Body of pancreas (tissue), 4 donors: ENCODE measurements at places on chromosomes 6 and 20.

DNA sequence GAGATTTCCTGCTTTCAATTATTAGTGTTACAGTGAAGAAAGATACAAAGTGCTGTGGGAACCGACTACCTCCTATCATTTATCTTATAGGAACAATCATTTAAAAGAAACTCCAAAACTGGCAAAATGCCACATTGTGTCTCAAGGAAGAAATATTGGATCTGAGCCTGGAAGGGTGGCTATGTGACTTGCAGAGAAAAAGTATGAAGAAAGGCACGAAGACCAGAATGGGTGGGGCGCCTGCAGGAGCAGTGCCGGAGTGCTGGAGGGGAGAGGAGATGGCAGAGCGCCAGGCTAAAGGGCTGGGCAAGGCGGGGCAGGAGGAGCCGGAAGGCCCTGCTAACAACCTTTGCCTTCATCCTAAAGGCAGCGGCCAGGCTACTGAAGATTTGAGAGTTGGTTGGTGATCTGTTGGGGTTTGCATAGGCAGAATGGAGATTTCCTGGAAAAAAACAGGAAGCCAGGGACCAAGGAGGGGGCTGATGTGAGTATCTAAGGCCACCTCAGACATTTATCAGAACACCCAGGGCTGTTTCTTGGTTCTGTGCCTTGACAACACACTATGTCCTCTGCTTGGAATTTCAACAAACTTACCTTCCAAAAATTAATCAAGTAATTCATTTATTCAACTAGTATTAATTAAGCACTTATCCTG, 125.6 kb downstream of the MAFB start:
- DNase-seq, result no peak

- no peak for DNase-seq
Measured at GRCh38 chr6:156988276-156989158, 211.3 kb downstream of the ARID1B start.

GRCh38 chr20:3651204-3651962, 11.8 kb downstream of the GFRA4 start:
- DNase-seq, result no peak

DNA sequence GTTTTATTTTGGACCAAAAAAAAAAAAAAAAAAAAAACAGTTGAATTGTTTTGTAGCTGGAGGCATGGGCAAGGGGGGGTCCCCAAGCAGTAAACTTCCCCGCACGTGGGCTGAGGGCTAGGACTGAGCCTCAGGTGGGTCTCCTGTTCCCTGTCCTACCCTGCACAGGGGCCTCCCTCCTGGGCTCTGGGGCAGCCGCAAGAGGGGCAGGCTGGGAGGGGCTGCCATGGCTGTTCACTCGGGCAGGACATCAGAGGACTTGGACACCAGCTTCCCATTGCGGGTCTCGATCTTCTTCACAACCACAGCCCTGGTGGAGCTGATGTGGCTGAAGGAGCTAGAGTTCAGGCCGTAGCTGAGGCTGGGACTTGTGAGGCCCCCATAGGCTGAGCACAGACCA, 21.1 kb downstream of the SGK1 start:
- no peak for DNase-seq

DNA sequence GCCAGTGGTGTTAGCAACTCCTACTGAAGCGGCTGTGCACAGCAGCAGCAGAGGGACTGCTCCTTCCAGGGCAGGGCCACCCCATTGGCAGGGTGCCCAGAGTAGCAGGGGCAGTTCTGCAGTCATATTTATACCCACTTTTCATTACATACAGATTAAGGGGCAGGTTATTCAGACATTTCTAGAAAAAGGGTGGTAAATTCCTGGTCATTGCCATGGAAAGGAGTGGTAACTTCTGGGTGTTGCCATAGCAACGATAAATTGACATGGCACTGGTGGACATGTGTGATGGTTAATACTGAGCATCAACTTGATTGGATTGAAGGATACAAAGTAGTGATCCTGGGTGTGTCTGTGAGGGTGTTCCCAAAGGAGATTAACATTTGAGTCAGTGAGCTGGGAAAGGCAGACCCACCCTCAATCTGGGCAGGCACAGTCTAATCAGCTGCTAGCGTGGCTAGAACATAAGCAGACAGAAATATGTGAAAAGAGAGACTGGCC, 45.0 kb downstream of the IYD start:
- no peak for DNase-seq

DNA sequence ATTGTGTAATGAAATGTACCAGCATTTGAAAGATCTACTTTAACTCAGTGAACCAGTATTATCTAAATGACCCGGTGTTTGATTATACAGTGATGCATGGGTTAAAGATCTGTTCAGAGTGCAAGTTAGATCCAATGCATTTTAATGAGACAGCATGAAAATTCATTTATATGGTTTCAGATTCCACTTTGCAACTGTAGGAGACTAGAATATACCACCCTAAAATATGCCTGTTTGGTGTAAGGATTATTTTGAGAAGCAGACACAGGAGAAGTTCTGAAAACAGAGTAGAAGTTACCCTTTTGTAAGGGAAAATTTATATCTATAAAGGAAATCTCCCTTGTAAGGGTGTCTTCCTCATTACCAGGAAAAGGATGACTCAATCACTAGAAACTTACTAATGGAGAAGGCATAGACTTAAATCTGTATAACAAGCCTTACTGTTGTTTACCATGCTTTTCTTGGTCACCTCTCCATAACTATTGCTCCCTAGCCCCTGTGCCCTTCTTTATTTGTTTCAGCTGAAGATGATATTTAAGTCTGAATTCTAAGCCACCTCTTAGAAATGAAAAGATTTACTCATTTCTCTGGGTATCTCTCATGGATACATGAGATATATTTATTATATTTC, 105.4 kb downstream of the NCOA3 start:
- no peak for DNase-seq

GRCh38 chr6:42366011-42366705, 85.6 kb downstream of the TRERF1 start:
- DNase-seq, result no peak

DNA sequence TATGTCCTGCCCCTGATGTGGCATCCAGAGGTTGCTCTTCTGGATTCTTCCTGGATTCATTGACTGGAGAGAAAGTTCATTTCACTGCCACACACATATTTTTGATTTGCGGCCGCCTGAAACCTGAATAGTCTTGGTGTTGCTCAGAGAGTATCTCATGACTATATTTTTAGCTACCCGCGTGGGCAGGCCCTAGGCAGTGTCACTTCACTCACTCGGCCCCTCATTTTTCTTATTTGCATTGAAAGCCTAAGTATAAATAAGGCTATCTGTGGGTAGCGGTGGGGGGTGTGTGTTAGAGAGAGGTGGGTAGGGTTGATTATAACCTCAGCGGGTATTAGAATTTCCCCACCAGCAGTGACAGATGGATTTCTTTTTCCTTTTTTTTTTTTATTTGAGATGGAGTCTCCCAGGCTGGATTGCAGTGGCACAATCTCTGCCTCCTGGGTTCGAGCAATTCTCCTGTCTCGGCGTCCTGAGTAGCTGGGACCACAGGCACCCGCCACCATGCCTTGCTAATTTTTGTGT, 113.5 kb downstream of the JARID2 start:
- no peak for DNase-seq

- no peak for DNase-seq
Measured at GRCh38 chr6:85552652-85553051, 41.0 kb downstream of the SNX14 start.

- no peak for DNase-seq
Measured at GRCh38 chr6:3762852-3763251, 11.3 kb upstream of the PXDC1 start.

GRCh38 chr6:76342611-76343160, 270.2 kb upstream of the IMPG1 start:
- DNase-seq, result no peak

DNA sequence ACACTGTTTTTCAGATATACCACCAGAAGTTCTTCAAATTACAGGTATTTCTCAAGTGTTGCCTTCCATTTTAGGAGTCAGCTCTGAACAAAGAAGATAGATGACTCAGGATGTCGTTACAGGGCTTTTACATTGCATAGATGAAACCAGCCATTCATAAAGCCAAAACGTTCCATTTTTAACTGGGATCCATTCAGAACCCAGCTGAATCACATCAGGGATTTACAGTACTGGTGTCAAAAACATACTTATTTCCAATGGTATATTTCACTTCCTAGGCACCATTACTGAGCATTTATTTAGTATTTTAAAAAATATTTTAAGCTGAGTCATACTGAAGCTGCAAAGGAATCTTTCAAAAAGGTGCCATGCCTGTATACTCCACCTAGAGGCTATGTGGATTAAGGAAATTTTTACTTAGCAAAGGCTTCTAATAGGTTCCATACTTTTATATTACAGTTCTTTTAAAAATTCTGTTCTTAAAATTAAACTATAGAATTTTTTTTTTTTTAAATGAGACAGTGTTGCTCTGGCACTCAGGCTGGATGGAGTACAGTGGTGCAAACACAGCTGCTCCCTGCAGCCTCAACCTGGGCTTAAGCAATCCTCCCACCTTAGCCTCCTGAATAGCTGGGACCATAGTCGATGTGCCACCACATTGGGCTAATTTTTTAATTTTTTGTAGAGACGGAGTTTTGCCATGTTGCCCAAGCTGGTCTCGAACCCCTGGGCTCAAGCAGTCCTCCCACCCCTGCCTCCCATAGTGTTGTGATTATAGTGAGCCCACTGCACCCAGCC, 2.6 kb downstream of the ASF1A start:
- no peak for DNase-seq

DNA sequence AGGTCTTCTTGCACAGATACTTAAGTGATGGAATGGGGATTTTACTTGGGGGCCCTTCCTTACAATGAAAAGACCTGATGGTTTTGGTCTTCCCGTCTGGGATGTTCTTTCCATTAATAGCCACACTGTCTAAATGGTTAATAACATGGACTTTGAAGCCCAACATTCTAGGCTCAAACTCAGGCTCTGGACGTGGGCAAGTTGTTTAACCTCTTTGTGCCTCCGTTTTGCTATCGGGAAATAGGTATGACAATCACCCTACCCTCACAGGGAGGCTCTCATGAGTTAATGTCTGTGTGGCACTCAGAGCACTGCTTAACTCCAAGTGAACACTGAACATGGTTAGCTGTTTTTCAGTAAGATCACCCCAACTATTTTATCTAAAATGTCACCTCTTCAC, 360.7 kb upstream of the FLRT3 start:
- no peak for DNase-seq

- DNase-seq, result no peak
Measured at GRCh38 chr6:67663105-67663895, 971.8 kb upstream of the ADGRB3 start.

DNA sequence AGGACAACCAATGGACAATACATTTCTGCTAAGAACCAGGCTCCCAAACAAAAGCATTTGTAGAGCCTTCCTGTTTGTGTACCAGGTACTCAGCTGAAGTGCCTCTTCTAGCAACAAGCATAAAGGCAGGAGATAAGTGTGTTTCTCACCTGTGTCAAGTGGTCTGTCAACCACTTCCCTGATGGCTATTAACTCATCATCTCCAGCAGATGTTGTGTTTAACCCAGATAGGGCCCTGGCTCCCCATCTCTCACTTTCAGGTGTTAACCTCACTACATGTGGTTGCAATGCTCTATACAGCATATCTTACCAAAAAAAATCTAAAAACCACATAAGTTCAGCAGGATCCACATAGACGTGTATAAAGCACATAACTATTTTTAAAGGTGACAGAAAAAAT, 9.6 kb upstream of the IL17A start:
- DNase-seq, result no peak

GRCh38 chr6:42095776-42096541, 45.6 kb downstream of the TAF8 start:
- DNase-seq, result no peak

- peak; percentile 22 for DNase-seq
Measured at GRCh38 chr6:125745281-125746018, 4.0 kb upstream of the HEY2 start.

- peak; percentile 8 for DNase-seq
Measured at GRCh38 chr6:96016334-96017069, 728 bp downstream of the FUT9 start.

GRCh38 chr6:169933839-169934698, 182.6 kb downstream of the ERMARD start:
- peak; percentile 94 for DNase-seq

GRCh38 chr20:46828471-46828870, 66.2 kb upstream of the EYA2 start:
- DNase-seq, result no peak

DNA sequence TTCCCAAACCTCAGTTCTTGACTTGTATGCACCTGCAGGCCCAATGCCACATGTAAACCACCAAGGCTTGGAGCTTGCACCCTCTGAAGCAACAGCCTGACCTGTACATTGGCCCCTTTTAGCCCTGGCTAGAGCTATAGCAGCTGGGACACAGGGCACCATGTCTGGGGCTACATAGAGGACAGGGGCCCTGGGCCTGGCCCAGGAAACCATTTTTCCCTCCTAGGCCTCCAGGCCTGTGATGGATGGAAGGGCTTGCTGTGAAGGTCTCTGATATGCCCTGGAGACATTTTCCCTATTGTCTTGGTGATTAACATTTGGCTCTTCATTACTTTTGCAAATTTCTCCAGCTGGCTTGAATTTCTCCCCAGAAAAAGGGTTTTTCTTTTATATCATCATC, 64.6 kb downstream of the SLC35F1 start:
- no peak for DNase-seq

DNA sequence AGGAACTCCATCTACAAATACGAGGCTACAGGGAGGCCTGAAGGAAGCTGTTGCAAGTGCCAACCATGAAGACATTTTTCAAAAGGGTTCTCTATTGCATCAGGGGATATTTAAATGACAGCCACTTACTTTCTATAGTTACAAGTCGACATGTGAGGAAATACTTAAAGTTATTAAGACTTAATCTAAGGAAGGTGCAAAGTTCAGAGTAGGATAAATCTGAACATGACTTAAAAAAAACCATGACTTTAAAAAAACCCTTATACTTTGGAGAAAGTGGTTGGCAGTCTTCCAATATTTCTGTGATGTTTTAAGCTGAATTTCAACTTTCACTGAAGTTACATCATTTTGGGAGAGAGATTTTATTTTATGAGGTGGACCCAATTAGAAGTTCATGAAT, 56.3 kb upstream of the EMILIN3 start:
- DNase-seq, result no peak

GRCh38 chr6:150684161-150684560, 84.5 kb downstream of the PLEKHG1 start:
- no peak for DNase-seq

DNA sequence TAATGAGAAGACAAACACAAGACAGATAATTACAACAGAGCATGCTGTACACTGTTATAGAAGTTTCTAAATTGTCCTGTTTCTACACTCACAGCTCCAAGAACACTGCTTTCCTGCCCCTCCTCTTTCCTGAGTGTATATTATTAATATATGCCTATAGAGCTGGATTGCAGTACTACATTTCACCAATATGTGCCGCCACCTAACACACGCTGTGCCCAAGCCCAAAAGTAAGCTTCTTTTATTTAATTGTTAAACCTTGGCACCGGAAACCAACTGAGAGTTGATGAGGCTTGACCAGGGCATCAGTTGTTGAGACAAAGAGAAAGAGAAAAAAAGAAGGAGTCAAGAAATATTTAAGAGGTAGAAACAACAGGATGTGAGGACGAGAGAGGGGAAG, 16.0 kb upstream of the PTPRT start:
- DNase-seq, result no peak

- no peak for DNase-seq
Measured at GRCh38 chr6:52251113-52251512, 6.8 kb upstream of the IL17F start.

- no peak for DNase-seq
Measured at GRCh38 chr20:59220161-59220560, 56.5 kb downstream of the ZNF831 start.
